ENCODE measurements at places on chromosomes 2 and 18.

DNA sequence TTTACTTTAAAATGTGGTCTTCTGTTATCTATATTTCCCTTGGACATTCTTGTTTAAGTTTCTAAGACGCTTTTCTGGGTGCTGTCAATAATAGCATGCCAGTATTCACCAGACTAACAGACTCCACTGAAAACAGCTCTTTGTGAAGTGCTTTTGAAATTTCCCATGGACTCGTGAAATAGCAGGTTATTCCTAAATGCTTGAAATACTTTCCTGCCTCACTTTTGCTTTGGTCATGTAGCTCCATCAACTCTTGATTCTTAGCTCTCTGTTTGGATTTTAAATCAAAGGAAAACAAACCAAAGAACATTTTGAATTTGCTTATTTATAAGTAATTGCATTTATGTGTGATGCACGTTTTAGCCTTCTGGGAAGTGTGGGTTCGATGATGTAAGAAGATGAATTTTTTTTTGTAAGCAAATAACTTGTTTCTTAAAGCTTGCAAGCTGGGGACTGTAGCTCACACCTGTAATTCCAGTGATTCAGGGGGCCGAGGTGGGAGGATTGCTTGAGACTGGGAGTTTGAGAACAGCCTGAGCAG, 147.8 kb downstream of the WDSUB1 start:
- no peak for DNase-seq

DNA sequence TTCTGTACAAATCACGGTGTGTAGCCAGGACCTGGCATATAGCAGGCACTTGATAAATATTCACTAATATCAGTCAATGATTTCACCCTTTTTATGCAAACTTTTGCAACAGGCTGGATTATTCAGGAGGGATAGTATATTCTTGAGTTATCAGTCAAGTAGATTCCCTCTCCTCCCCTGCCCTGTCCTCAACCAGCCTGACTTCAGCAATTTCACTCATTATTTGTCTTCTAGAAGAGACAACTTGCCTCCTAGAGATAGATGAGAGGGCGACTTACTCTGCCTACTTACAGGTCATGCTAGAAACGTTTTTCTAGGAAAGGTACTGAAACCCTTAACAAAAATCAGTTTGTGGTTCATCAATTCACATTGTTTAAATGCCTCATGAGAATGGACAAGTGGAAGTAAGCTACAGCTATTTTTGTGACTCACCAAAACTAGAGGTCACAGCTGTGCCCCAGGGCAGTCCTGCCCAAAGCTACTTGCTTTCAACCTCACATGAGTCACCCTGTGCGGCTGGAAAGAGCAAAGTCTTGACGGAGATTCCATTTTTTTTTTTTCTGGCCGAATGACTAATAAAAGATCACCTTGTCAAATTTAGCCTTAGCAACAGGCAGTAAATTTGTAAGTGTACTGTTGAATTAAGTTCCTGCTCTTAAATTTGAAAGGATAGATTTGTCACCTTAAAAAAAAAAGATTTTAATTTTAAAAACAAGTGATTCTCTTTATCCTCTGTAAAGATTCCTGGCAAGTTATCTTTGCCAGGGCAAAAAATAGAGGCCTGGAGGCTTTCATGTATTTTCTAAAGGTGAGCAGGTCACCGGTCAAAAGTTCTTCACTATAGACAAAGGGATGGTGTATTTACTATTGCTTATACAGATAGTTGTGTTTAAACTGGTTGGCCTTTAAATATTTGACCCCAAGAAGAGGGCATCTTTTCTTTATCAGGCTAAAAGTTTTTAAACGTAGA, 109.0 kb upstream of the SLC35G4 start:
- peak; percentile 93 for DNase-seq

GRCh38 chr2:176160986-176161824, 4.1 kb downstream of the HOXD3 start:
- DNase-seq = no peak

DNA sequence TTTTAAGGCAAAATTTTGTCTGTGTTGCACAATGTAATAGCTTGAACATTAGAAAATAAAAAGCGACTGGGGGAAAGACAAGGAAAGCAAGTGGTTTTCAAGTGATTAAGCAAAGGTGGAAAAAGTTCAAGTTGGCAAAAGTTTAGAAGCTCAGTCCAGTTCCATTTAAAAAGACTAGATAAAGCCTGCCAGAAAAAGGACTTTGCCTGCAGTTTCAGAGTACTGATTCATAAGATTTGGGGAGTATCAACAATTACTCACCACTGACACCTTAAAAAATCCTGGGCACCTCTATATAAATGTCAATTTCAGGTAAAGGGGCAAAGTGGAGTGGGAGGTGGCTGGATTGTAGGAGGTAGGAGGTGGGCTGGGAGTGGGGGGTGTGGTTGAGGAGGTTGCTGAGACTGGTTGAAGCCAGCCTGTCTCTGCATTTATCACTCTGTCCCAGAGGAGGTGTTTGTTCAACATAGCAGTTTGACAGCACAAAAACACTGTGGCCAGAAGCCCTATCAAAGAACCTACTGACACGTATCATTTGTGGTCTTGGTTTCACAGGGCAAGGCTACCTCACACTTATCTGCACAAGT, 14.6 kb downstream of the ZEB2 start:
- no peak for DNase-seq

DNA sequence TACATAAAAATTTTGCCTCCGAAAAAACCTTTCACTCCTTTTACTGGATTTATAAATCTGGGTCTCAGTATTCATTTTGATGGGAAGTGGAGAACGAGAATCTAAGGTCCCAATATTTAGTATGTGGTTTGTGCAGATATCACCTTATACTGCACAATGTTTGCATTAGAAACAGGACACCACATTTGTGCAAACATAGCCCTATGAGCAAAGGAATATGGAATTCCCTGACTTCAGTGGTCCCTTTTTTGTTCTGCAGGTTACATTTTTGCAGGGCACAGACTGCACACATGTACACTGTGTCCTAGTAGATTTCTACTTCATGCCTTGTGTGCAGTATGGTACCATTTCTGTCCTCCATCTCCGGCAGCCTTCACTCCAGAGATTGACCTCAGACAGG, 130.0 kb downstream of the CDH19 start:
- DNase-seq = no peak

DNA sequence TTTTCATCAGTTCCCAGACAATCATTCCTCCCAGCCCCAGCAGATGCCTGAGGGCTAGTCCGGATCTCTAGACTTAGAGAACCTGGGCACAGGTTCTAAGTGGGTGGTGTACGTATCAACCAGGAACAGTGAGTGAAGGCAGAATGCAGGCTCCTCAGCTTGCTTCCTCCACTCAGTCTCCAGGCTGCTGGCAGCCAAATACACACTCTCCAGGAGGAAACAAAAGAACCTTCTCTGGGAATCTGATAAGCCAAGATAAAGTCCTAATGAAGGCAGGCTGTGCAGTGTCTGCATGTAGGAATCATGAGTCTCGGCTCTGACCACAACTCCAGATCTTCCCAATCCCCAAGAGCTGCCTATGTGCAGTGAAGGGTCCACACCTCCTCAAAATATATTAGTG, 245.7 kb downstream of the SP3 start:
- no peak for DNase-seq

- no peak for DNase-seq
Observed at GRCh38 chr18:48904847-48905394, 45.8 kb downstream of the SMAD7 start.

Measured in retinal pigment epithelial cell (primary cell).